ENCODE measurements at places on chromosomes 4 and X.

DNA sequence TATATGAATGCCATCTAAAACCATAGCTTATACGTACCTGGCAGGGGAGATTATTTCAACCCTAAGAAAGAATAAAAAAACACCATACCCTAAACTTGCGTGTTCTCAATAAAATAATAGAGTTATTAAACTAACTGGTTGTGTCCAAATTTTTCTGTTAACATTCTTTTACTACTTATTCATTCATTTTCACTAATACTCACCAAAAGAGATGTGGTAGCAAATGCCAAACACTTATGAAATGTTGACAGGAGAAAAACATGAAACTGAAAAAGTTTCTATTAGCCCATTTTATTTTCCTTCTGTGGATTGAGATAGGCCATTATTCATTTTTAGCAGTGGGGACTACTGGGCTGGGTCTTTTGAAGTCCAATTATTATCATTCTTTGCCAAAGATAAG, 102.0 kb downstream of the TSPAN5 start:
- no peak for DNase-seq

GRCh38 chr4:6480534-6481088, 8.2 kb upstream of the PPP2R2C start:
- DNase-seq: no peak

DNA sequence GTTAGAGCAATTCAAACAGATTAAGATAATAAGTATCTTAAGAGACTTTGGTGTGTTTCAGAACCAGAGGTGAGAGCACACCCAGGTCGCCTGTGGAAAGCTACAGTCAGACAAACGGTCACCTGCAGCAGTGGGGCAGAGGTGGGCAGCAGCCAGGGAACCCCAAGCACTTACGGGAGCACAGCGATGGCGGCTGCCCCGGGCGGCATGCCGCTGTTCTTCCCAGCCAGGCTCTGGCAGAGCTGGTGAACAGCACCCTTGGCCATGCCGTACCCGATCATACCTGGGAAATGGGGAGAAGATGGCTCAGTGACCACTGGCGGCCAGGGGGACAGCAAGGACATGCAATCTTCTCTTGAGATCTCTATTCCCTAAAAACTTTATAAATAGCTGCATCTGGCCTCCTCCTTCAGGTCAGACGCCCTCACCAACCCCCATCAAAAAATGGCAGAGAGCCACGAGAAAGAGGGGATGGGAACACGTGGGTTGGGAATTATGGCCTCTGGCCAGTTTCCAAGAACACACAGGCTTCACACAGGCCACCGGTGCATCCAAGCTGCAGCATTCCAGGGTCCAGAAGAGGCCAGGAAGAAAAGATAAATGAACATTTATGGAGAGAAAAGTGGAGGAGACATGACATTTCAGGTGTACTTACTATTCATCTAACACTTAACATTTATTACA, 19.7 kb downstream of the QDPR start:
- no peak for DNase-seq

GRCh38 chrX:64571011-64571410, 175.8 kb upstream of the MTMR8 start:
- no peak for DNase-seq

DNA sequence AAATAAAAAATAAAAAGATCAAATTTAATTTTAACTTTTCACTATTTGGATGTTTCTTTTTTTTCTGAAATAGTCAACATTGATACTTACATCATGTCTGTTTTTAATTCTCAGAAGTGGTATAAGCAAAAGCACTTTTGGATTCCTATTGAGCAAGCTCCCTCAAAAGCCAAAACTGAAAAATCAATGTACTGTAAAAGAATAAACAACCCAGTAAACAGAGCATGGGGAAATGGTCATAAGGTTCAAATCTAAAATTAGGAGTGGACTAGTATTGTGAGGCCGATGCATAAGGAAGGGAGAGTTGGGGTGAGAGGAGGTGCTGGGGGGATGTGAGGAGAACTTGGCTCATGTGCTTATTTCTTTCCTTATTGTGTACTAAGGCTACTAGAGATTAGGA, 37.9 kb downstream of the NUDT6 start:
- no peak for DNase-seq

- no peak for DNase-seq
Observed at GRCh38 chr4:74794382-74795010, at the start of gene BTC. Gene BTC (minus strand): TSS chr4:74794523. CDS start chr4:74794325, 198 bp downstream.

- no peak for DNase-seq
Observed at GRCh38 chr4:72505314-72505744, 63.7 kb downstream of the ADAMTS3 start.

DNA sequence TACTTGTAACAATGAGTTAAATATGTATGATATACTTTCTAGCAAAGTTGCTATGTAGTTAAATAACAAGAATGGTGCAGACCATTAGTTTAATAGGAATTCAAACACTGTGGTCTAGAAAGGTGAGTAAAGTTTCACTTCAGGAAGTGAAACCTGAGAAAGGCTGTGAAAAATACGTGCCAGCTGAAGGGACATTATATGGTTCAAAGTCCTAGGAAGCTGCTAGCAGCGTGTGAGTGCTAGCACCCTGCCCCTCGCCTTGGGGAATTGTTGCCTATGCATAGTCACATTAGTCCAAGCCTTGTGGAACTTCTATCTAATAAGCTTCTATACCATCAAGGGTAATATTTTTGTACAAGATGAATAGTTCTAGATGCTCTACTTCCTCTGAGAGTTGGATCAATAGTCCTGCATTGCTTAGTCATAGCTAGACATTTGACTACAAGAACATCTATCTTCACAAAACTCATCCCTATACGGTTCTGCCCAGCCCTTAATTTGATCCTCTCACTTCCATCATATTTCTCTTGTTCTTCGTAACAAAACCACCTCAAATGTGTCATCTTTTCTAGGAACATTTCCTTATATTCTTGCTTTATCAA, 45.8 kb upstream of the ARSJ start:
- no peak for DNase-seq

- no peak for DNase-seq
Observed at GRCh38 chr4:12409507-12410190, 981.0 kb upstream of the HS3ST1 start.

- no peak for DNase-seq
Observed at GRCh38 chr4:954211-955020, 19.0 kb downstream of the DGKQ start.

- no peak for DNase-seq
Observed at GRCh38 chrX:20989361-20989760, 384.9 kb upstream of the CNKSR2 start.

GRCh38 chr4:54395013-54395527, 166.0 kb downstream of the PDGFRA start:
- no peak for DNase-seq

DNA sequence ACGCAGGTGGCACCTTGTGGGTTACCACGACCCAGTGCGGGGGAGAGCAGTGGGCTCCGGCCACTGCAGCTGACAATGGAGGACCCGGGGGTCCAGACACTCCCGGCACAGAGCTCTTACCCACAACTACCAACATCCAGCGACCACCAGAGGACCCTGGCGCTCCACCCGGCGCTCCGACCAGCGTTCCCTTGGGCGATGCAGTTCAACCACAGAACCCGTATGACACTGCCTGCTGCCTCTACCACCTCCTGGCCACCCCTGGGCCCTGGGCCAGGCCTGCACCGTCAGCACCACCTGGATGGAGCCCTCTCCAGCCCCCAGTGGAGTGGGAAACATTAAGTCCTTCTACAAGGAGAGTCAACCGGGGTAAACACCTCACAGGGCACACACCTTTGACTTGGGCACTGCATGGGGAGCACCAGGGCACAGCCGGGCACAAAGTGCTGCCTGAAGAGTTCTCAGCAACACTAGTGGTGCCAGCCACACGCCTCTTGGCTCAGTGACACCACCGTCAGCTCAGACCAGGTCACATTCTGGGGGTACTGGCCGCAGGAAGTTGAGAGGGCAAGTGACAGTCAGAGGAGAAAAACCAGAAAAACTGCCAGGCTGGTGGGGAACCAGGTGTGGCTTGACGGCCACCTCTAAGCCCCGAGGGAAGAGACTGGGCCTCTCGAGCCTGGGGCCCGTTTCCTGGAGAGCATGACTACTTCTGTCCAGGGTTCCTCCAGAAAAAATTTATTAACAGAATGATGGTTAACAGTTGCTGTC, 2.6 kb downstream of the CTBP1 start:
- no peak for DNase-seq

- DNase-seq: no peak
Observed at GRCh38 chr4:153008578-153009199, 72.6 kb downstream of the FHDC1 start.

- no peak for DNase-seq
Observed at GRCh38 chr4:95732061-95732460, 107.8 kb upstream of the PDHA2 start.

DNA sequence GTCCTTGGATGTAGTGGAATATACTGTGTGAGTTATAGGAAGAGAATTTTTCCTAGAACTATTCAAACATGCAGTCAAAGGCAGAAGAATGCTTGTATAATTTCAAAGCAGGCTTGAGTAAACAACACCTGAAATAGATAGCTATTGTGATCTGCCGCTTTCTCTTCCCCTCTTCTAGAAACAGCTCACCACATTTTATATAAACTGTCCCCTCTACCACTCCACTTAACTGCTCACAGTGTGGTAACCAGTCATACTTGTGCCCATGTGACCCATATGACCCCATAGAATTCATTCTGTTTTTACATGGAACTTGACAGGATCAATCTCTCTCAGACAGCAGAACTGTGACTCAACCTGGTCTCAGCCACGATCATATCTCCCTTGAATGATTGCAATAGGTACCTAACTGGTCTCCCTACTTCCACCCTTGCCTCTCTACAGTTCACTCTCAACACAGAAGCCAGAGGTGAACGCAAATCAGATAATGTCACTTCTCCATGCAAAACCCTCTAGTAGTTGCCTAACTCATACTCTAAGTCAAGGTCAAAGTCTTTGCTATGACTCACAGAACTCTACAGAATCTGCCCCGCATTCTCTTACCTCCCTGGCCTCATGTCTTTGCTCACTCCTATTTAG, 85.6 kb upstream of the EFHC2 start:
- no peak for DNase-seq

Measured in activated CD4-positive, alpha-beta T cell treated with anti-CD3 and anti-CD28 coated beads, Interleukin-2, amount 10 ng/mL, durations not matched to agents 7 days and 5 days (primary cell).